Natural killer cell treated with Interleukin-12 subunit alpha and Interleukin-12 subunit beta and Interleukin-15 and Interleukin-18, amount 100 ng/mL, for 72 hours (primary cell): ENCODE measurements at places on chromosomes 1 and 21. TPM values are rescaled to one million over a fixed set of nuclear protein-coding genes. Genes with fewer than 3 reads are reported as not detected.

GRCh38 chr1:186188736-186189135 is 186.3 kb downstream of the TPR start:
- DNase-seq: no peak

DNA sequence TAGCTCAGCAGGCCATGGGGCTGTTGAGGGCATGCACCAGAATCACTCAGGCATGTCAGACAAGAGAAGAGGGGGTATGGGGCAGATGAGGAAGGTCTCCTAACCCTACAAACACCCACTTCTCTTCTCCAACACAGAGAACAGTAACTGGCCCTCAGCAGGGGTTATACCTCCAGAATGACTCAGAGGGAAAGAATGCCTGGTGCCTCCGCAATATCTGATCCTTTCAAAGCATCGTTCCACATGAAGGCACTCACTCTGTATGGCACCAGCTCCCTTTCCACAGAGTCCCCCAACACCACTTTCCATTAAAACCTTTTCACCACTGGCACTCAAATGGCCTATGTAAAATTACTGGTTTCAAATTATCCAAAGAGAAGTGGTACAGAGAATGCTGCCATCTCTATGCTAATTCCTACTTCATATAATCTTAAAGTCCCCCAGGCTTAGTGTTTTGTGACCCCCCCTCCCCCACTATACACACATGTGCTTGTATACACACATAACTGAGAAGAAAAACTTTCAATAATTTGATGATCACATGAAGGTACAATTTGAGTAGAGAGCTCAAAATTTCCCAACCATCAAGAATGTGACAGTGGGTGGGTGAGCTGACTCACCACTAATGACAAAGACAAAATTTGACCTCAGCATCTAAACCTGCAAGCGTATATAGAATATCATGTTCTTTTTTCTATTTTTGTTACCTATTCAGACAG is 91.5 kb downstream of the SIPA1L2 start:
- DNase-seq: no peak

The KIAA0040 gene
- 19.3 TPM for total RNA-seq

DNA sequence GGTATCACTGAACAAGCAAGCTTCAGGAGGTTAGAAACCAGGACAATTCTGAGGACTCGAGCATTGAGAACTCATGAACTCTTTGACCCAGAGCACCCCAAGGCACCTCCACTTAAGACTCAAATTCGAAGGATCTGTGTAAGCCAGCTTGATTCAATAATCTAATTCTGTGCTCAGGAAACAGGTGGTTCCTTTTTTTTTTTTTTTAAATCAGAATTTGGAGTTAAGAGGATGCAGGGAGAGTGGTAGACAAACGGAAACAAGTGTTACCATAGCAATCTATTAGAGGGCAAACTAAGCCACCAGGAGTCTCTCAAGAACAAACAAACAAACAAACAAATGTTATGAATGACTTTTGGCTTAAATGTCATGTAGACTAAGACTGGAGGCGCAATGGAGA is 53.8 kb upstream of the DPH5 start:
- no peak for DNase-seq

- no peak for DNase-seq
Measured at GRCh38 chr1:226975259-226976250, 35.5 kb downstream of the COQ8A start.

DNA sequence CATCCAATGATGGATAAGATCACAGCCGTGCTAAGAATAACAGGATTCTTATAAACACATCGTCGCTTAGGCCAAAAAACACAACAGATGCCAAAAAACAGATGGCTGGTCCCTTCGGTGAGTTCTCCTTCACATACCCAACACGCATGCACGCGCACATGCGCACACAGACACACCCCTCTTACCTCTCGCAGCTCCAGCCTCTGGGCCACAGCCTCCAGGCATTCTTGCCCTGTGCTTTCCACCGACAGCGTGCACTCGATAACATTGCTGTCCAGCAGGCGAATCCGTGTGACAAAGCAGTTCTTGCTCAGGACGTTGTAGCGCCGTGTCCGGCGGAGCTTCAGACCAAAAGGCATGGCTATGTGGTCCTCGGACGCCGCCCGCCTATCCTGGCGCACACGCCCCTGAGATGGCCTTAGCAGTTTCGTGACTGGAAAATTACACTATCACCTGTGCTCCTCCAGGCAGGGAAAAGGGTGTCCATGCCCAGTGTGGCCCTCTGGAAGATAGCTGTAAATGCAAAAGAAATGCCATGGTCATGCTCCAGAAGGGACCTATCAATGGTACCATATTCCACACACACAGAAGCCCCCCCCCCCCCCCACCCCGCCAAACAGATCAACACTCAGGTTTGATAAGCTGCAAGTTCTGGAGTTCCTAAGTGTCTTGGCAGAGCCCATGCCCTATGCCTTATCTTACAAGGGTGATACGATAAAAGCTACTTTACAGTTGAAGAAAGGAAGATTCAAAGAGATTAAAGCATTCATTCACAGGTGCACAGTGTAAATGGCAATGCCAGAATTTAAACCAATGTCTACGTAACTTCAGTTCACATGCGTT is 86.7 kb downstream of the PTPN14 start:
- DNase-seq: no peak

DNA sequence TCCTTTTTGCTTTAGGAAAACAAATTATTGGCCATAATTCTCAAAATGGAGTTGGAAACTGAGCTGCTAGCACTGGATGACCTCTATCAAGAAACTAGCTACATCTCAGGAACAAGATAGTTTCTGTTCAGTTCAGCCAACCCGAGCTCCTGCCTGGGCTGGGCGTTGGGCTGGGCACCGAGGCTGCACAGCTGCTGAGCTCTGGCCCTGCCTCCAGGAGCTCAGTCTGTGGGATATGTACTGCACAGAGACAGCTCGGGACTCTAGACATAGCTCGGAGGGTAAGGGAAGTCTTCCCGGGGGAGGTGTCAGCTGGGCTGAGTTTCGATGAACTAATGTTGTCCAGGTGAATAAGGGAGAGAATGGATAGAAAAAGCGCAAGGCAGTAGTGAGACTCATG is 24.5 kb upstream of the SLC1A7 start:
- no peak for DNase-seq

The PPFIA4 gene
- 19.6 TPM for total RNA-seq

DNA sequence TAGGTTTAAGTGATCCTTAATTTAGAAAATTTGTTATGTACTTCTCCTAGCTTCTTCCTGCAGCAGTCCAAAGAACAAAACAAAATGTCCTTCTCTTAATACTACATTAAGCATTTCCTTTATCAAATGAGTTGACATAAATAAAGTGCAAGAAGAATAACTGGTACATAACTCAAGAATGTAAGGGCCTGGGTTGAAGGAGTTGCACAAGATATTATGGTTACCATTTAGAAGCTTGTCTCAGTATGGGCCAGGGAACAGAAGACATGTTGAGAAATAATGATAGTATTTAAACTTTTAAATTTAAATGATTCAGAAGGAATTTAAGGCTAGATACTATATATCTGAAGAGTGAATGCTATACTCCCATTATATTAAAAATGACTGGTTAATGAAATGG is 23.5 kb downstream of the SUCO start:
- DNase-seq: no peak

GRCh38 chr1:92030656-92031107 is 897 bp downstream of the EPHX4 start:
- no peak for DNase-seq

DNA sequence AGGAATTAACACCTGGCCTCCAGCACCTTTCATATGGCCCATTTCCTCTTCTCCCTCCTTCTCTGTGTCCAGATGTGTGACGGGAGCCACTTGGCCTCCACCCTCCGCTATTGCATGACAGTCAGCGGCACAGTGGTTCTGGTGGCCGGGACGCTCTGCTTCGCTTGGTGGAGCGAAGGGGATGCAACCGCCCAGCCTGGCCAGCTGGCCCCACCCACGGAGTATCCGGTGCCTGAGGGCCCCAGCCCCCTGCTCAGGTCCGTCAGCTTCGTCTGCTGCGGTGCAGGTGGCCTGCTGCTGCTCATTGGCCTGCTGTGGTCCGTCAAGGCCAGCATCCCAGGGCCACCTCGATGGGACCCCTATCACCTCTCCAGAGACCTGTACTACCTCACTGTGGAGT is 5.6 kb downstream of the TMEM61 start:
- DNase-seq: no peak

DNA sequence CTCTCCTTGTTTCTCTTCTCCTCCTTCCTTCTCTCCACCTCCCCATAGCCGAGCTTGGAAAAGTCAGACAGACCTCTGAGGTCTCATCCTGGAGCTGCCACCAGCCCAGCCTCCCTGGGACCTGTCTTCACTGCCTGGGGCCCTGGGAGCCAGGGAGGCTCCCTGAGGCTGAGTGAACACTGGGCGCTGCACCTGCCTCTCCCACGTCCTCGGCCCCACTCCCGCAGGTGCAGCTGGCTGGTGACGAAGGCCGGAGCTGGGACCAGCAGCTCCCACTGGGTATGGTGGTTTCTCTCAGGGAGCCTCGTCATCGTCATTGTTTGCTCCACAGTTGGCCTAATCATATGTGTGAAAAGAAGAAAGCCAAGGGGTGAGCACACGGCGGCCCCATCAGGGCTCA is 5.3 kb downstream of the TNFRSF14 start:
- DNase-seq: no peak

GRCh38 chr1:81330521-81330920 is 470.2 kb upstream of the ADGRL2 start:
- DNase-seq: no peak

GRCh38 chr1:226548256-226549093 is at the start of gene STUM:
STUM (plus strand) TSS chr1:226548764; CDS start chr1:226548905, 141 bp downstream.
- no peak for DNase-seq

DNA sequence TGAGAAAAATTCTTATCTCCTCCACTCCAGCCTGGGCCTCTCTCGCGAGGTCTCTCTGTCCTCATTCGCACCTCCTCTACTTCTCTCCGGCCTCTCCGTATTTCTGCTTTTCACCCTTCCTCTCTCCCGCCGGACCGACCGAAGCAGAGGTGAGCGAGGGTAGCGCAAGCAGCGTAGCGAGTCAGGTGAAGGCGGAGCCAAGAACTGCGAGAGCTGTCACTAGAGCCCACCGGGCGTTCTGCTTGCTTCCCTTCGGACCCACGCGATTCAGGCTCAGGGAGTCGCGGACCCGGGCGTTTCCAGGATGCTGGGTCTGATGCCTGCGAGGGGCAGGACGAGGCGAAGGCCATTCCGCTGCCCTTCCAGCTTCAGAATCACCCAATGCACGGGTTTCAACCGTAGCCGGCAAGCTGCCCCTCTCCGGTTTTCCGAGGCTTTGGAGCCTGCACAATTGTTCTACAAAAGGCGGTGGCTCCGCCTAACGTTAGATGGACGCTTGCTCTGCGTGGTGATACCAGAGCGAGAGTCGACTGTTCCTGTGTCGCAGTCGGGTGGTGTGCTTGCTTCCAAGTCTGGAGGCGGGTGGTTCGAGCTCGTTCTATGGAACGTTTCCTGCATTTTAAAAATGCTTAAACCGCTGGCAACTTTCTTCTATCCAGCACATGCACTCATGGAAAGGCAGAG is 310.2 kb downstream of the FAM72C start:
- no peak for DNase-seq

- DNase-seq: no peak
Measured at GRCh38 chr1:12057940-12058687, 5.0 kb upstream of the TNFRSF8 start.

The NTMT2 gene
- not detected for total RNA-seq

DNA sequence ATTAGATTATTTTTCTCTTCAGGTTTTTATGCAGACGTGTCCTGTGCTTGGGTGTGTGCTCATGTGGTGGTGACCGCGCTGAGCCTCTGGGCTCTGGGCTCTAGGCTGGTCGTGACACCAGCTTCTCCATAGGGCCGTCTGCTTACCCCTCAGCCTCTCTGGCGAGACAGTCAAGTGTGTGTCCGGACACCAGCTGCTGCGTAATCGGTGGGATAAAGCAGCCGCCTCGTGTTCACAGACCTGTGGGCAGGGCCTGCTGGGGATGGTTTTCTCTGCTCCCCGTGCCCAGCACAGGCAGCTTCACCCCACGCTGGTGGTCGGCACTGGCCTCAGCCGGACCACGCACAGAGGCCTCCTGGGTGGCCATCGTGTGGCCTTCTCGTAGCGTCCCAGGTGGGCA is 33.6 kb upstream of the DIP2A start:
- DNase-seq: no peak

- DNase-seq: no peak
Measured at GRCh38 chr1:169590932-169591331, 4.7 kb upstream of the F5 start.

GRCh38 chr1:42876009-42876408 is 29.6 kb downstream of the ZNF691 start:
- DNase-seq: no peak

The ESRRG gene
- total RNA-seq: not detected

DNA sequence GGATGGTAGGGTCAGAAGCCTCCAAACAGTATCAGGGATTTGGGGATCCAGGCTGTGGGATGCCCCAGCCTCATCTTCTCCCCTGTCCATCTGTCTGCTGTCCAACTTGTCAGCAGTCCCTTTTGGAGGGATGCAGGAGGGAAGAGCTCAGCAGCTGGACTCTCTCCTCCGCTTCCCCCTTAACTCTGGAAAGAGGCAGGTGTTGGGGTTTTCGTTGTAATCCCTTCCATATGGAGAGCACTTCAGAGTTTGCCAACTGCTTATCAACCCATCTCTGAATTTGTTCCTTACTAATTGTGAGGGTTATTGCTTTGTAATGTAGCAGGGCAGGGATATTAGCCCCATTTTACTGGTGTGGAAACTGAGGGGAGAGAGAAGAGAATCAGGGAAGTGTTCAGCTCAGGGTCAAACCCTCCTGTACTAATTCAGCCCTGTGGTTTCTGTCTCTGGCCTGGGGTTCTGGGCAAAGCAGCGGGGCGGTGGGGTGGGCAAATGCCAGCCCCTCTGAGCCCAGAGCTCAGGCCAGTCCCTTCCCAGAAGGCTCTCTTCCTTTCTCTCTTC is 3.2 kb downstream of the CITED4 start:
- no peak for DNase-seq

The ANXA9 gene
- total RNA-seq: not detected

DNA sequence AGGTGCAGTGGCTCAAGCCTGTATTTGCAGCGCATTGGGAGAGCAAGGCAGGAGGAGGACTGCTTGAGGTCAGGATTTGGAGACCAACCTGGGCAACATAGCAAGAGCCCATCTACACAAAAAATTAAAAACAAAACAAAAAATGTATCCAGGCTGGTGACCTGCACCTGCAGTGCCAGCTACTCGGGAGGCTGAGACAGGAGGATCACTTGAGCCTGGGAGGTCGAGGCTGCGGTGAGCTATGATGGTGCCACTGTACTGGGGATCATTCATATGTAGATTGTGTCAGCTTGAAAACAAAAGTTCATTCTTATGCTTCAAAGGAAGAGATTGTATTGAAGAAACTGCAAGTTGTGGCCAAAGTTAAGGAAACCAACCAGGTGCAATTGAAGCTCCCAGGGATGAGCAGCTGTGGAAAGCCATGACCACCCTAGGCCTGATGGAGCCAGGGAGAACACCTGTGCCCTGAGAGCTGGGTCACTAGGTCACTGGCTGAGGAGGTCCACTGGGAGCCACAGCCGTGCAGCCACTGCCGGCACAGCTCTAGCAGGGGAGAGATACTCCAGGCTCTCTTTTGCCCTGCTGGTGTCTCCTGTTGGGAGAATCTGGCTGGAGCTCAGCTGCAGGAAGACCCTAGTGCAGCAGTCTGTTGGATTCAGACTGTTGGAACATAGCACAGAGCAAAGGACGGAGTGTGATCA is 13.3 kb upstream of the BRWD1 start:
- no peak for DNase-seq

- no peak for DNase-seq
Measured at GRCh38 chr1:46206399-46206798, 3.3 kb downstream of the LURAP1 start.

The SPEN gene
- total RNA-seq: 58.6 TPM
